ENCODE measurements at places on chromosomes 3 and 15. TPM values are rescaled to one million over a fixed set of nuclear protein-coding genes. Genes with fewer than 3 reads are reported as not detected.

Gene TMEM87A
- total RNA-seq = 67.1 TPM

Gene THBS1
- total RNA-seq = 0.35 TPM

Gene P2RY14
- not detected for total RNA-seq

Gene TMC3
- 0.02 TPM for total RNA-seq

Gene ADAMTS17
- total RNA-seq = 0.15 TPM

Gene SPTBN5
- total RNA-seq = 0.10 TPM

Gene TM4SF1
- 898 TPM for total RNA-seq

- no peak for DNase-seq
These were observed 5.1 kb downstream of the PATL2 start for GRCh38 chr15:44705986-44706385.

DNA sequence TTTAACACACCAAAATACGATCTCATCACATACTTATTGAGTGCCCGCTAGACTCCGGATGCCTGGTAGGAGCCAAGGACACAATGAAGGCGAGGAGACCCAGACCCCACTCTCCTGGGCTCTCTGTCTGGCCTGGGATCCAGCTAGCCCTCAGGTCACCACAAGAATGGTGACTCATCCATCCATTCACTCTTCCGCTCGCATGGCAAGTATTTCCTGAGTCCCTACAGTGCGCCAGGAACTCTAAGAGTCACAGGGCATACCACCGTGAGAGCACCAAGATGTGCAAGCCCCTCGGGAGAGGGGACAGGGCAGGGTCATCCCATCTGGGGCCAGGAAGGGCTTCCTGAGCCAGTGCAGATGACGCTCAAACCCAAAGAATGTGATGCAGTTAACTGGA, 101.6 kb upstream of the PRR20G start:
- no peak for DNase-seq

DNA sequence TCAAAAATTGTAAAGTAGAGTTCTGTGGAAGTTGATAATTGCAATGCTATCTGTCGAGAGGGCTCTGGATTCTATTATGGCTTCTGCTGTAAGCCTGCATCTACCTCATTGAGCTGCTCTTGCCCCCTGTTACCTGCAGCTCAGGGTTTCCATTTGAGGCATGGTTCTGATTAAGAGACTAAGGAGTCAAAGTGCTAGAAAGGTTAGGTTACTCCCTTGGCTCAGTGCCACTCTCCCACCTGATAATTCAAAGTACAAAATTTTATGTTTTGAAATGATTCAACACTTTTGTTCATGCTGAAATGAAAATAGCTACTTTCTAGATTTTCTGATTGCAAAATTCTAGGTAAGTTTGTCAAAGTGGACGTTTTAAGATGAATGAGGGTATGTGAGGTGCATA, 220.5 kb upstream of the SATB1 start:
- DNase-seq = no peak

- DNase-seq = no peak
These were observed 5.9 kb downstream of the ACSBG1 start for GRCh38 chr15:78228356-78228996.

GRCh38 chr3:85162905-85163304, 204.1 kb downstream of the CADM2 start:
- no peak for DNase-seq

DNA sequence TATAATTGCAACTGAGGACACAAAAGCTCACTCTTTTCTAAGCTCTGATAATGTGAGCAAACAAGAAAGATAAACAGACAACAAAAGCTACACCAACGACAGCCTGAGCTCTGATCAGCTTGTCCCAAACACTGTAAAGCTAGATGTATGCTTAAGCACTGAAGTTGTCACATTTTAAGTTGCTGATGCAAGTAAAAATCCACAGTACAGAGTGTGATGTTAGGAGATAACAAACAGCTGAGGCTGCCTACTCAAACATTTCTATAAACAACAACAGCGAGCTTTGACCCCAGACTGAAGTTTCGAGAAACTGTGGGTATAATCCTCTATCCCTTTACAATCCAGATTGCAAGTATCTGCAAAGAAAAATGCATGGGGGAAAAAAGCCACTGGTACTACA, 10.7 kb downstream of the MTHFS start:
- no peak for DNase-seq

DNA sequence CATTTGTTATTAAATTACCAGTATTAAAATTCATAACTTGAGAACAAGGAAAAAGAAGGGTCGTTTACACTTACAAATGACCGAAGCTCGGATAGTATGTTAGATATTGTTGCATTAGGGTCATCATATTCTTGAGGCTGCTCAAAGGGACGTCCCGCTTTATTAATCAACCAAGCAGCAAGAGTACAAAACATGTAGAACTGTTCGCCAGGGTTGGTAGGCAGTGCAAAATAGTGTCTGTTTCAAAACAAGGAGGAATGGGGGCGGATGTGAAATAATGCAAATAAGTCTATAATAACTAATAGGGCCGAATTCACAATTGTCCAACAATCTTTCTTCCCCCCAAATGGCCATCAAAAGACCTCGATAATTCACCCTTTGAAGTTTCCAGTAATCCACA, 2.9 kb downstream of the IFT57 start:
- no peak for DNase-seq

DNA sequence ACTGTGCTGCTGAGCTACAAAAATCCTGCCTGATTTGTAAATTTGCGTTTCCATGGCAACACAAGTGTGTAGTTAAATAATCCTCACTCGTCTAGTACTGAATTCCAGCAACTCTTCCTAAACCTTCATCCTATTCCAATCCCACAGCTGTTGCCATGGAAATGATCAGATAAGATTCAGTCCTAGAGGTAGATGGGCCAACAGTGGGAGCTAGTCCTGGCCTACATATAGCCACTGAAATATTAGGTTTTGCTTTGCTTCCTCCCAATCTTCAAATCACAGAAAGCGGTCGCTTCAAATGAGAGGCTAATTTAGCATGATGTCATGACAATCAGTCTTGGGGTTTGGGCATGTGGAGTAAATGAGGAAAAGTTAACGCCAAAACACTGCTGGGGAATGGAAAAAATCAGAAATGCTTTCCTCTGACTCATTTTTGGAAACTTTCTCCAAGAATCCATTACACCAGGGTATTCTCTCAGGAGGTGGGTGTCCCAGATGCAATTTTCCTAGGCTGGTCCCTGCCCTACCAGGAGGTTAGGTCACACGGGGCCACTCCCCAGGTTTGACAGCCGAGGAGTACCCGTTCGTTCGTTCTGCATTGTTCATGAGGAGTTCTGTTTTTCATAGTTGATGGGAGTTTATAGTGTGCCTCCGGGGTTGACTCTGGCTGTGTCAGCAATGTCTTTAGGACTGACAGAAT, 159.2 kb upstream of the SLCO3A1 start:
- no peak for DNase-seq

GRCh38 chr3:163671201-163671600, 1407.1 kb downstream of the SI start:
- no peak for DNase-seq

- DNase-seq = no peak
These were observed 23.1 kb downstream of the C3orf52 start for GRCh38 chr3:112109322-112109721.

GRCh38 chr3:105878061-105878460, 9.2 kb upstream of the CBLB start:
- DNase-seq = no peak

DNA sequence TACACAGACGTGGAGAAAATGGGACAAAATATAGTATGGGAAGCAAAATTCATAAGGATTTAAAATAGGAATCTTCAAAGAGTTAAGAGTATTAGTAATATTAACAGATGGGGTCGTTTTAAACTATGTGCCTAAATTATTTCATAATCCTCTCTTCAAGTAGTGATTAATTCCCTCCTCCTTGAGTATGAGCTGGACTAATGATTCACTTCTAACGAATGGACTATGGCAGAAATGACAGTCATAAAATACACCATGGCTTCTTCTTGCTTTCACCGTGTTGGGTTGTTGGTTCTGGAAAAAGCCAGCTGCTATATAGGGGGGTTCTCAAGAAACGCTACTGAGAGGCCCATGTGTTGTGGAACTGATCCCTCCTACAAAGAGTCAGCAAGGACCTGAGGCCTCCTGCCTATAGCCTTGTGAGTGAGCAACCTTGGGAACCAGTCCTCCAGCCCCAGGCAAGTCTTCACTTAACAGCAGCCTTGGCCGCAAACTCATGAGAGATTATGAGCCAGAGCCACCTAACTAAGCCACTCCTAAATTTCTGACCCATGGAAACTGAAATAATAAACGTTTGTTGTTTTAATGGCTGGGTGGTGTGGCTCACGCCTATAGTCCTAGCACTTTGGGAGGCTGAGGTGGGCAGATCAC, 64.8 kb upstream of the ABHD2 start:
- DNase-seq = no peak

DNA sequence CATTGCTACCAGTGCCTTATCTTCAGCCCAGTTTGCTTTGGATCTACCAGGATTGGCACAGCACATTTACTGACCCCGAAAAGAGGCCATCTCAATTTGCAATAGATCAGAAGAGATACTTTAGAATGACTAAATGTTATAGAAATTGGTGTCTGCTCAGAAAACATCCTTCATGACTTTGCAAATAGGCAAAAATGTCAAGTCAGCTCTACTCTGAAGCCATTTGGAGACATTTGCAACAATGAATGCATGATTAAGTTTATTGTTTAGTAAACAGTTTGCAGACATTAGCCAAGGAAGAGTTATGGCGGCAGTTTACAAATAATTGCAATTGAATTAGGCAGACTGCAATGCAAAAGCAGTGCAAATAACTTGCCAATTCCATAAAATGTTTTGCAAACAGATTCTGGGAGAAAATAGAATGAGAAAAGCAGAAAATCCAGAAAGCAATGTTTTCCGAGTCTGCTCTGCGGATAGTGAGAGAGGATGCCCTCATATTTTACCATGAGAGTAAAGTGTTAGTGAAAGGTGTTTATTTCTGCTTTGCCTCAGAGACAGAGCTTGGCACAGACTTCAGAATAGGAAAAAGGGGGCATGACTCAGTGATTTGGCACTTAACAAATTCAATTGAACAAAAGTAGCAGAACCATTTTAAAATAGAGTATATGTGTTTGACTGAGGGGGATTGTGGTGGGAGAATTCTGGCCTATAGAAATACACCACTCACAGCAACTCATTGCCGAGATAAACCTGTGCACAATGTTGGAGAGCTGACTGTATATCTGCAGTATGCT, 334.9 kb upstream of the NR2F2 start:
- DNase-seq = no peak

DNA sequence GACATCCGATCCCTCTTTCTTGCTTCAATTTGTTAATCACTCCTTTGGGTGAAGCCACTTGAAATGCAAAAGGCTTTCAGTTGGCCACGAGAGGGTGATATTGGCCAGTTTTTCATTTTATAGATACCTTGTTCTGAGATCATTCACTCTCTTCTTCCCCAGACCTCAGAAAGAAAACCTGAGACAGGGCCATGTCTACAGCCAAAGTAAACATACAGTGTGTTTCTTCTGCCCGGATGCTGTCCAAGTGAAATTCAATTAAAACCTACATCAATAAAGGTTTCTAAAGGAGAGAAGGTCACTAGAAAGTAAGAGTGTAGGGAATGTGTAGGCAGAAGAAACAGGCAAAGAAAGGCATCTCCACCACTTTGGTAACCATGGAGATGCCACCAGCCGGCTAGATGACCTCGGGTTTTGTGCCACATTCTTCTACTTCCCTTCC, 39.5 kb upstream of the FMN1 start:
- peak; percentile 45 for DNase-seq

- no peak for DNase-seq
These were observed 22.6 kb upstream of the SATB1 start for GRCh38 chr3:18447720-18448119.

GRCh38 chr3:33035596-33035995, 61.4 kb downstream of the GLB1 start:
- DNase-seq = peak; percentile 38
